Stimulated activated CD8-positive, alpha-beta memory T cell treated with anti-CD3 and anti-CD28 coated beads, Interleukin-12 subunit alpha, Interleukin-12 subunit beta, amount 100 ng/mL, for 1 hour (primary cell): ENCODE measurements at places on chromosomes 11 and 22.
A peak's percentile ranks its signal among the peaks of the same experiment; 100 is the strongest.

- no peak for DNase-seq
Measured at GRCh38 chr11:47057365-47057764, 119.3 kb downstream of the ARFGAP2 start.

- DNase-seq = no peak
Measured at GRCh38 chr11:11969380-11970215, 38.8 kb downstream of the DKK3 start.

- DNase-seq = no peak
Measured at GRCh38 chr22:46763051-46763705, 728 bp downstream of the TBC1D22A start.

- no peak for DNase-seq
Measured at GRCh38 chr22:19870153-19871022, 15.7 kb upstream of the GNB1L start.

- no peak for DNase-seq
Measured at GRCh38 chr11:103924166-103925013, 112.0 kb upstream of the DDI1 start.

GRCh38 chr11:63906585-63906984, 10.4 kb downstream of the RCOR2 start:
- DNase-seq = peak; percentile 29

GRCh38 chr22:44462246-44463010, 35.6 kb downstream of the RTL6 start:
- no peak for DNase-seq

GRCh38 chr22:42623756-42624441, 9.2 kb upstream of the POLDIP3 start:
- DNase-seq = no peak

DNA sequence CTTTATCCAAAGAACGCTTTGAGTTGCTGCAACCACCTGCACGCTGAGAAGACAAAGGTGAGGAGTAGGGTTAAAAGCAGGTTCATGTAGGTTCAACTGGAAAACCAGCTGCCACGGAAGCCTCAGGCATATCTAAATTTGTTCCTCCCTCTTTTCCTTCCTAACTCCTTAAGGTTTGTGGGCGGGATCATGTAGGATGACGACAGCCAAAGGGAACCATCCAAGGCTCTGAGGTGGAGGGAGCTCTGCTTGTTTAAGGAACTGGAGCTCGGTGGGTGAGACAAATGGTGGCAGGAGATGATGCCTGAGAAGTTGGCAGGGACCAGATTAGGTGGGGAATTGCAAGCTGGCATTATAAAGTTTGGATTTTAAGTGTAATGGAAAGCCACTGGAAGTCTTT, 60.3 kb downstream of the SPON1 start:
- no peak for DNase-seq

GRCh38 chr22:36304429-36304828, 51.5 kb downstream of the APOL1 start:
- DNase-seq = no peak

GRCh38 chr11:30424321-30424720, 101.4 kb downstream of the ARL14EP start:
- no peak for DNase-seq

GRCh38 chr22:26953012-26953883, 295.9 kb downstream of the MIAT start:
- no peak for DNase-seq

DNA sequence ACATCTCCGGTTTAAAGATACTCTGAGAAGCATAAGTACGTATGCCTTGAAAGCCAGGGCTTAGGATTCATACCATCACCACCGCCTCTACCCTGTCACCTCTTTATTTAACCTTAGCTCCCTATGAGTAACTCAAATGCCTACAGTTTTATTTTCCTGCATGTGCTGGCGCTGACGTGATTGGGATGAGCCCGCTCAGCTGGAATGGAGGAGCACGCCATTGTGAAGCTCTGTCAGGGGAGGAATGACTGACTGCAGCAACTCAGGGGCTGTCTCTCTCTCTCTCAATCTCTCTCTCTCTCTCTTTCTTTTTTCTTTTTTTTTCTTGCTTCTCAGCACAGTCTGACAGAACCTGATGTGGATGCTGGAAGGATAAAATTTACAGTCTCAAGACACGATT, 12.4 kb downstream of the CAVIN3 start:
- no peak for DNase-seq
